Activated CD4-positive, CD25-positive, alpha-beta regulatory T cell (primary cell): ENCODE measurements at places on chromosomes 7 and 10.

GRCh38 chr10:36556468-36556867 lies 568.9 kb upstream of the ANKRD30A start:
- DNase-seq, result no peak

GRCh38 chr10:26858707-26859034 lies 2.1 kb downstream of the ABI1 start:
- DNase-seq, result no peak

DNA sequence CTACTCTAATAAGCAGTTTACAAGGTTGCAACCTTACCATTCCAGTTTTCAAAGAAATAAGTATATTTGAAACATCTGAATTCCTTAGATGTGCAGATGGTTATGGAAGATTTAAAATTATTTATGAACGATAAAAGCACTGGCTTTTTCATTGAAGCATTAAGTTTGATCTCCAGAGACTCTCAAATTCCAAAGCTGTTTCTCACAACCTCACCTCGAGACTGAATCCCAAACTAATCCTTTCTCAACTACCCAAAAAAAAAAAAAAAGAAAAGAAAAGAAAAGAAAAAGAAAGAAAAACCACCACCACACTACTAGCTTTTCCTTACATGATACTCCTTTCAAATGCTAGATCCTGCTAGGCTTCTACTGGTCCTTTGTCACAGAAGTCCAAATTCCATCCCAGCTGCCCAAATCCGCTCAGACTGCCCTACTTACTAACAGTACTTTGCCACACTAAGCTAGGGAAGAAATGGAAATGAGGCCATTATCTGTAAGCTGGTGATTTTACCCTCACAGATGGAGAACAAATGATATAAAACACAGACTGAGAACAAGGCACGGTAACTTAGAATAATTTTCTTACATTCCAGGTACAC lies 100.6 kb upstream of the CDK1 start:
- DNase-seq, result no peak

GRCh38 chr7:155198901-155199845 lies 98.5 kb upstream of the INSIG1 start:
- DNase-seq, result no peak

DNA sequence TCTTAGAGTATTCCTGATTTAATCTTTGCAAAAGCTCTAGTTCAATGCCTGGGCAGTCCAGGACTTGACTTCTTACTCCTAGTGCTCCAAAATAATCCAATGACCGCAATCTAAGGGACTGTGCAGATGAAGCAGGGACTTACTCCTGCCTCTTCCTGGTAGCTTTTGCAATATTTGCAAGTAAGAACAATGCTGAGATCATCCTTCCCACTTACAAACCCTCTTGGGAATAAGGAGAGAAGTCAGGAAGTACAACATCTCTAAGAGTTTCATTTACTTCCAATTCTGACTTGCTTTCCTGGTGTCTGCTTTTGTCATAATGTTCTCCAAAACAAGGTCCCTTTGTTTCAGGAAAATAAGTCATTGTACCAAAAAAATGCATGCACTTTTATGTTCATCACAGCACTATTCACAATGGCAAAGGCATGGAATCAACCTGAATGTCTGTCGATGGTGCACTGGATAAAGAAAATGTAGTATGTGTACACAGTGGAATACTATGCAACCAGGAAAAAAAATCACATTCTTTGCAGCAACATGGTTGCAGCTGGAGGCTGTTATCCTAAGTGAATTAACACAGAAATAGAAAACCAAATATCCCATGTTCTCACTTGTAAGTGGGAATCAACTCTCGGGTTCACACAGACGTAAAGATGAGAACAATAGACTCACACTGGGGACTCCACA lies 7.1 kb upstream of the KCNMA1 start:
- DNase-seq, result no peak

- DNase-seq, result no peak
Measured at GRCh38 chr10:5045095-5045494, 41.4 kb upstream of the AKR1C2 start.

DNA sequence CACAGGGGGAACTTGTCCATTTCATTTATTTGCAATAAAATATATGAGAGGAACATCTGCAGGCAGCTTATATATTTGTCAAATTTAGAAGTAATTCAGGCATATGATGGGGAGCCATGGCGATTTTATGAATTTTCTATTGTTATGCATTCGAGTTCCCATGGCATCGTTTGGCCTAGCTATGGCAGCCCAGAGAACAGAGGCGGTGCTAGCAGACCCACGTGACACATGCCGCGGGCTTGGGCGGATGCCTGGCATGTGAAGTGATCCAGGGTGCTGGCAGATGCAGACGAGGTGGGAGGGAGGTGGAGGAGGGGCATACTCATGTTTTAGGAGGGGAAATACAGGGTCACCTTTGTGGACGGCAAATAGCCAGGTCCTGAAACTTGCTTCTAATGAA lies 560.0 kb upstream of the GALNT17 start:
- no peak for DNase-seq

DNA sequence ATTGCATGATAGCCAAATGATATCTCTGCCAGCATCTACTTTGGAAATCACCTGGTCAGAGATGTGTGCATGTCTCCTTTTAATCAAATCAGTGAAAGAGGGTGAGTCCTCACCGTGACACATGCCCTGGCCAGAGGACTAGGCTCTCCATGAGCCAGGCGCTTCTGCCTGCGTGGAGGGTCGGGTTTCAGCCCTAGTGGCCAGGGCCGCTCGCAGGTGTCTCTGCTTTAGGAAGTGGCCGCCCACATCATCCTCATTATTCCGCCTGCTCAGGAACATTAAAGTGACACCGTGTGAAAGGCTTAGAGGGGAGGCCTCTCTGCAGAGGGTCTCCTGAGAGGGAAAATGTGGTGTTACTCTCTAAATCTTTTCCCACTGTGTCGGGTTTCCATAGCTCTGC lies 173.6 kb upstream of the PRKCQ start:
- DNase-seq, result no peak

- DNase-seq, result no peak
Measured at GRCh38 chr10:85318809-85319807, 990.7 kb downstream of the CCSER2 start.

- DNase-seq, result no peak
Measured at GRCh38 chr10:103139803-103140202, 53.3 kb downstream of the NT5C2 start.

GRCh38 chr7:6162331-6162620 lies 110.1 kb downstream of the CYTH3 start:
- no peak for DNase-seq
